RWPE2 (cell line): ENCODE measurements at places on chromosomes 6 and 20.

DNA sequence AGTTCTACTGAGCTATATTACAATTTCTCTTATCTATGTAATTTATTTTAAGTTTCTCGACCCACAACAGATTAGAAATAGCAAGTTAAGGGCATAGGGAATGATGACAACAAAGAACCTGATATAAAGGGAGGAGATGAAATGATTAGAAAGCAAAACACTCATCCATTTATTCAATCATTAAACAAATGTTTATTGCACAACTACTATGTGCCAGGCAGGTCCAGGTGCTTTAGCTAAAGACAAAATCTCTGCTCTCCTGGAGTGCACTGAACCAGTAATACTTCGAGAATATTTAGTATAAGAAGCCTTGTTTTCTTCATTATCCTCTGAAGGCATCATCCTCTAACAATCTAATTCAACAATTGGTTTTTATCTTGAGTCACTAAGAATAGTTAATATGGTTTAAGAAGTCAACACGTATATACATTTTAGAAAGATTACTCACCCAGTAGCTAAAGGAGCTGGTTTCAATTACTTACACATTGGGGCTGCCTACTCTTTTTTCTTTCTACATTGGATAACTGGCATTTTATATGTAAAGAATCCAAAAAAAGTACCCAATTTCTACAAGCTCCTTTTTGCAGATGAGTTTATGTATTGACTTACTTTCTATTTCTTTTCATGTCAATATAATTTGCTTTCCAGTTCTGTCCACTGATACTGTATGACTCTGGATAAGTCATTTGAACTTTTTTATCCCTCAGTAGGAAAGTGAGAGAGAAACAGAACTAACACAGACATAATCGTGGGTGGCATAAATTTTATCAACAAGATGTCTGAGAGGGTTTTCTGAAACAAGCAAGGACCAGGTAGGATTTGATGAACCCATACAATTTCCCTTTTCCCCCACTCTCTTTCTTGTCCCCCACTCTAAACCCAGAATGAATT lies 312.6 kb downstream of the CLIC5 start:
- H3K4me3 ChIP-seq = no peak overlapping the region
- no peak for DNase-seq

GRCh38 chr20:49961413-49961812 lies 21.4 kb upstream of the SNAI1 start:
- DNase-seq = no peak
- H3K27ac ChIP-seq = no peak overlapping the region
- H3K4me1 ChIP-seq = peaks cover 5% of the 10 kb centered on the region
- H3K27me3 ChIP-seq = no peaks in the 10 kb centered on the region
- peaks cover 5% of the 10 kb centered on the region for H3K36me3 ChIP-seq

GRCh38 chr6:32288426-32288825 lies 64.6 kb upstream of the NOTCH4 start:
- H3K27me3 ChIP-seq = peaks cover 44% of the 10 kb centered on the region
- no peaks in the 10 kb centered on the region for H3K36me3 ChIP-seq
- no peak for DNase-seq
- H3K4me1 ChIP-seq = no peaks in the 10 kb centered on the region

DNA sequence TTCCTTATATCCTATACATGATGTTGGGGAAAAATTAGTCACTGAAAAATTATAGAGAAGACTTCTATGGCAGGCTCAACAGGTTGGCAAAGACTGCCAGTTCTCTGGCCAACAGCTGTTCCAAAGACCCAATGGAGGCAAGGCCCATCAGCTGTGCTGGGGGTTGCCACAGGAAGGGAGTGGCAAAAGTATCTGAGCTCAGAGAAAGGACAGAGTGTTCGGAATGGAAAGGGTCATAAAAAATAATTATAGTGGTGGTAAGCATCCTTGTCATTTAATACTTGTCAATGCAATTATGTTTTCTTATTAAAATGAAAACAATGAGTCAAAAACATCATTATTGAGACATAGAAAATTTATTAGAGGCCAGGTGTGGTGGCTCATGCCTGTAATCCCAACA lies 36.1 kb downstream of the FASTKD5 start:
- peaks cover 8% of the 10 kb centered on the region for H3K36me3 ChIP-seq
- DNase-seq = no peak
- no peak overlapping the region for H3K4me3 ChIP-seq
- H3K27ac ChIP-seq = peak overlapping the region; percentile 74
- no peaks in the 10 kb centered on the region for H3K27me3 ChIP-seq

- no peaks in the 10 kb centered on the region for H3K36me3 ChIP-seq
- DNase-seq = no peak
- peaks cover 9% of the 10 kb centered on the region for H3K4me1 ChIP-seq
Measured at GRCh38 chr6:169254456-169255316, 1.0 kb upstream of the THBS2 start.

DNA sequence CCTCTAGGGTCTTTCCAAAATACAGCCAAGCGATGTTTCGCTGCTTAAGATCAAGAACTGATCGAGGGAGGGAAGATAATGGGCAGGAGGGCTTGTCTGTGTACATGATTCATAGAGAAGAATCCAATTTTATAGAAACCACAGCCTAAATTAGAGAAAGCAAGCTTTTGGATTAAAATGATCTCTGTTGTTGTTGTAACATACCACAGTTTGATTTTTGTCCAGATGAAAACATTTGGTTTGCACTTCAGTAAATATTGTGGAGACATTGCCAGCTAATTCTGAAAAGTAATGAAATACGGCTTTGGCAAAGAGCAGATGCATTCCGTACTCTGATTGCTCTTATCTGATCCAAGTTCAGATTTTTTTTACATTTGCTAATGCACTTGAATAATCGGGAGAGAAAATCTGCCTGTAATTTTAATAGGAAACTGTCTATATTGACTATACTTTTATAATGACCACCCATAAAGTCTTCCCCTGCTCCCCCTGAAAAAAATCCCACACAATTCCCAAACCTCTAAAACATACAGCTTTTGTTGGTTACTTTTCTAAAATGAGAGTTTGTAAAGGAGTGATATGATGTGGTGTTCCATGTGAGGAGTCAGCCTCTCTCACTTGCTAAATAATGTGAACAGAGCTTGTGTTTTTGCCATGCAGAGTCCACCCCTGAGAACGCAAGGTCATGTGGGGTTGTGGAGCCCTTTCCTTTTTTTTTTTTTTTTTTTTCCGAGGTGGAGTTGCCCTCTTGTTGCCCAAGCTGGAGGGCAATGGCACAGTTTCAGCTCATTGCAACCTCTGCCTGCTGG lies 199.9 kb downstream of the DTNBP1 start:
- H3K27ac ChIP-seq = no peak overlapping the region
- H3K4me3 ChIP-seq = no peak overlapping the region
- H3K36me3 ChIP-seq = peaks cover 6% of the 10 kb centered on the region; the same call in 1 of the 2 replicates
- no peaks in the 10 kb centered on the region for H3K4me1 ChIP-seq
